Stomach (tissue), 19 donors: ENCODE measurements at places on chromosomes 5 and 9. TPM values are rescaled to one million over a fixed set of nuclear protein-coding genes. Genes with fewer than 3 reads are reported as not detected.

Gene GTF2H2C
- 12.4 TPM for polyA plus RNA-seq

Gene PRLR
- polyA plus RNA-seq = 0.56 TPM

Gene FAM200C
- 1.4 TPM for polyA plus RNA-seq

Gene NUTM2F
- polyA plus RNA-seq = not detected

Gene FAM151B
- 0.56 TPM for polyA plus RNA-seq

Gene GLDC
- 0.31 TPM for polyA plus RNA-seq

Gene SPATA31E1
- polyA plus RNA-seq = not detected

Gene FOXD4L4
- polyA plus RNA-seq = not detected

Gene TCF7
- 5.0 TPM for polyA plus RNA-seq

Gene SLC45A2
- 0.20 TPM for polyA plus RNA-seq

Gene CNOT8
- 43.7 TPM for polyA plus RNA-seq

Gene OR1Q1
- polyA plus RNA-seq = not detected
